Activated T-helper 1 cell treated with Interleukin-2 at 50 U/mL for 16 hours (primary cell): ENCODE measurements at places on chromosomes 3 and 15.

DNA sequence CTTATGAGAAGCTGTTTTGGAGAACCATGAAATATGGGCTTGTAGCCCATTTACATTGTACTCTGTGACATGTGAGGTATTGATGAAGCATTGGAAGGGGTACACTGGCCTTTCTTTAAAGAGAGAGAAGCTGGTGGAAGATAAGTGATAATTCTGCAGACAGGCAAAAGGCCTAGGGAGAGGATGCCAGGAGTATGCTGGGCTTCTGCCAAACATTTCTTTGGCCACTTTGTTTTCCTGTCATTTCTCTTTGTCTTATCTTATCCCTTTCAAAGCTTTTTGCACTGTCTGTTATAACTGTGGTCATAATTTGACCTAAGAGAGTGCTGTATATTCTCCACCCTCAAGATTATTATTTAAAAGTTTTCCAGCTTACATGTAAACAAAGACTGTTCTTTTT is 109.6 kb upstream of the SEMA6D start:
- DNase-seq: no peak

DNA sequence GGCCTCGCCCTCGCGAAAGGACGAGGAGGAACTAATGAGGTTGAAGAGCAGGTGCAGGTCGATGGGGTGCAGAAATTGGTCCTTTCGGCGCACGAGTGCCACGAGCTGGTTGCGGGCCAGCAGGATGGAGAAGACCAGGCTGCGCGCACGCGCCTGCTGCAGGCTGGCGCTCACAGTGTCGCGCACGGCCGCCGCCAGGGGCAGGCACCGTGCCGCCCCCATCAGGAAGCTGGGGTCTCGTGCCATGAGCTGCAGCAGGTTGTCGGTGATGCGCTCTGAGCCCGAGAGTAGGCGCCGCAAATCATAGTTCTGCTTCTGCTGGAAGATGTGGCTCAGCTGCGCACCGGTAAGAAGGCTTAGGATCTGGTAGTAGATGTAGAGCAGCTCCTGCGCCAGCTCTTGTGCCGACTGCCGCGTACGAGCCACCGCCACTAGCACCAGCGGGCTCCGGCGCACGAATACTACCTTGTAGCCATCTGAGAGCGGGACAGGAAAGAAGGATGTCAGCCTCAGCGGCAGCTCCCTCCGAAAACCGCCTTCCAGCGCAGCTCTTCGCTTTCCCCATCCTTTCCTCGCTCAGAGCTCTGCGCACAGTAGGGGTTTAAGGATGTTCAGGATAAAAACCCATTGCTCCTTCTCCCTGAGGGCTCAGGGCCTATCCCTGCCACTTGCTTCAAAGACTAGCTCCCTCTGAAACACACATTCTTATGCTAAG is 6.9 kb upstream of the MST1R start:
- DNase-seq: no peak

DNA sequence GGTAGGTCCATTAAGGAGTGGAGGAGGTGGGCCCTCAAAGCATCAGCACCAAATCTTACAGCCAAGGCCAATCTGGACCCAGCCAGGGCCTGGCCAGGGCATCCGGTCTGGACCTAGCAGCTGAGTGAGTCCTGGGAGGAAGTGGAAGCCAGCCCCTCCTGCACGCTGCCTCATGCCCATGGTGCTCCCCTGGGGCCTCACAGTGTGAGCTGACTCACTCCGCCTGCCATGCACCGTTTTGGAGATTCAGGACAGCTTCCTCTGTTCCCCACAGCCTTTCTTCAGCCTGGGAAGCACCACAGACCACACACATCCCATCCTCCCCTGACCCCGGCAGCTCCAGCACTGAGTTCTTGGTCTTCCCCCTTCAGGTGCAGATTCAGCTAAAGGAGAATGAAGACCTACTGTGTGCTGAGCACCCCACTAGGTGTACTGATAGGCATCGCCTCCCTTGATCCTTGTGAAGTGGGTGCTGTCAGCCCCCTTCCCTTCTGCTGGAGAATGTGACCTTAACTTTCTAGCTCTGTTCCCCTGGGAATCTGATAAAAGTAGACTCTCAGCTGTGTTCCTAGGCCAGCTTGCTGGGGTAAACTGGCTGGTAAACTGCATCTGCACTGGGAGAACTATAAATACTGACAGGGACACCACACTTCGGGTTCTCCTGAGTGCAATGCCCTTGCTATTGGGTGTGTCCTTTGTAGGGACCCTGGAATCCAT is 36.8 kb upstream of the SEC13 start:
- no peak for DNase-seq

DNA sequence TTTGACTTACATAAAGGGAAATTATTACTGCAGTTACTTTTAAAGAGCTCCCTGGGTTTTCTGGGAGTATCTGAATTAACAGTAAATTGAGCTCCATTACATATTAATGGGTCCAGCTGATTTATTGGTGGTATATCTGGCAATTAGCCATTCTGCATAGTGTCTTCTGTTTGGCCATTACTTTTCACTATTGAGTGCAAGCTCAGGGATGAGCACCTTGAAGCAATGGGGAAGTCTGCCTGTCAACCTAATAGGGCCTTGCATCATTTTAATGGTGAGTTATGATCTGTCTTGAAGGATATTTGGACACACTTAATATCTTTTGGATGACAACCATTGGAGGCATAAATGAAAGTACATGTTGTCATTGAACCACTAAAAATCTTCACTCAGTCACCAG is 73.8 kb downstream of the MFSD1 start:
- DNase-seq: no peak
